ENCODE measurements at places on chromosomes 3 and 15. TPM values are rescaled to one million over a fixed set of nuclear protein-coding genes. Genes with fewer than 3 reads are reported as not detected.
A peak's percentile ranks its signal among the peaks of the same experiment; 100 is the strongest.

GRCh38 chr15:63483521-63484371, 20.6 kb upstream of the USP3 start:
- peaks cover 4% of the 10 kb centered on the region for H3K4me1 ChIP-seq
- no peak overlapping the region for H3K27ac ChIP-seq
- DNase-seq, result no peak
- H3K36me3 ChIP-seq, result no peaks in the 10 kb centered on the region
- H3K4me3 ChIP-seq, result no peak overlapping the region

- peaks cover 2% of the 10 kb centered on the region for H3K27me3 ChIP-seq
- H3K27ac ChIP-seq, result no peak overlapping the region
- H3K4me3 ChIP-seq, result no peak overlapping the region
- peaks cover 13% of the 10 kb centered on the region for H3K36me3 ChIP-seq
- H3K4me1 ChIP-seq, result peaks cover 2% of the 10 kb centered on the region
Measured at GRCh38 chr15:65096481-65097385, 18.3 kb downstream of the UBAP1L start.

DNA sequence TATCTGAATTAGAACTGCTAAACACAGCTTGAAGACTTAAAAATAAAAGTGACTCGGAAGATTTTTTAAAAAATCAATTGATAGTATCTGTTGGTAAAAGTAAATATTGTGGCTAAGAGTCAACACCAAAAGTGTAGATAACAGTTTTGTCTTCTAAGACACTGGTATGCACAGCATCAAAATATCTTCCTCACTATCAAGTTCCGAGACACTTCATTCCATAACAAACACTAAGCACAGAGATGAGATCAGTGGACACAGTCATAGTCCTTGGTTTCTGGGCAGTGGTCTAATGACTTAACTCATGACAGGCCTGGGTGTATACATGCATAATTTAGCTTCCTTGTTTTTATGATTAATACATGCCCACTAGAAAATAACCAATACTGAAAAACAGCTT, 63.2 kb downstream of the PXYLP1 start:
- no peak overlapping the region for H3K27ac ChIP-seq
- DNase-seq, result no peak
- no peaks in the 10 kb centered on the region for H3K27me3 ChIP-seq
- H3K4me3 ChIP-seq, result no peak overlapping the region
- H3K36me3 ChIP-seq, result peaks cover 13% of the 10 kb centered on the region

IL17RB gene
- total RNA-seq, result 10.9 TPM

DNA sequence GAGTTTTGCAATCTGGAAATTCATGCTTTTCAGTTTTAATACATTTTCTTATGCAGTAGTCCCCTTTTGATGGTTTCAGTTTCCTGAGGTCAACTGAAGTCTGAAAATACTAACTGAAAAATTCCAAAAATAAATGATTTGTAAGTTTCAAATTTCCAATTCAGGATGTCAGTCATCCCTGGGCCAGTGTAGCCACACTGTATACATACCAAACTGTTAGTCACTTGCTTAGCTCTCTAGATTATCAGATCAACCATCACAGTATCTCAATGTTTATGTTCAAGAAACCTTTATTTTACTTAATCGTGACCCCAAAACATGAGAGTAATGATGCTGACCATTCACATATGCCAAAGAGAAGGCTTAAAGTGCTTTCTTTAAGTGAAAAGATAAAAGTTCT, 715.5 kb downstream of the GBE1 start:
- no peak overlapping the region for H3K27ac ChIP-seq
- no peaks in the 10 kb centered on the region for H3K36me3 ChIP-seq
- no peaks in the 10 kb centered on the region for H3K27me3 ChIP-seq

GRCh38 chr3:150396491-150396890, 11.6 kb upstream of the TSC22D2 start:
- no peaks in the 10 kb centered on the region for H3K36me3 ChIP-seq
- no peak overlapping the region for H3K4me3 ChIP-seq
- H3K27ac ChIP-seq, result no peak overlapping the region

KBTBD8 gene
- 6.1 TPM for total RNA-seq

DNA sequence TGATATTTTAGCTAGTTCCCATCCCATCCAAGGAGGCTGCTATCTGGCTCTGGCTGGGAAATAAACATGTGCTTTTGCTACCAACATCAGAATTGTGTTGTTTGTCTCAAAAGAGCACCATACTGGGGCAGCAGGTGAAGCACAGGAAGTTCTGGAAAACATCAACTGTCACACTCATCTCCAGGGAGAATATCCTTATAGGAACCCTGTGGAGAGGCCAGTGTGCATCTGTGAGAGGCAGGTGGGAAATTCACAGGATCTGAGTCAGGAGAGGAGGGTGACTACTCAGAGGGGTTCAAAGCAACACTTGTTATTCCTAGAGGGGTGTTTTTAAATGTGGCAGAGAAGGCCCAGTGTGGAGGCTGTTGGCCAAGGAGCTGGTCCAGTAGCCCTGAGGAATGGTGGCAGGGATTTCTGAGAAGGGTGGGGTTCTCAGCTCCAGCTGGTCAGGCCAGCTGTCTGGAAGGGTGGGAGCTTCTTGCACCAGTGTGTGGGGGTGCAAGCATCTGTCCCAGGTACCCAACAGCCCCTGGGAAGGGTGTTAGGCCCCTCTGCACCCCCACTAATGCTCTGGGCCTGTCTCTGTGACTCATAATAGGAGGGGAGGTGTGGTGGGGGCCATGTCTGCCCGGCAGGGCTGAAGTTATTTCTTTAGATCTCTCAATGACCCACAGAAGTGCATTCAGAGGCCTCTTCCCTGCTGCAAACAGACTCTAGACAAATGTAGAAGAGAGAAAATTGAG, 28.7 kb downstream of the RPSA start:
- H3K36me3 ChIP-seq, result no peaks in the 10 kb centered on the region
- peak overlapping the region; percentile 44 for H3K27ac ChIP-seq
- H3K4me3 ChIP-seq, result no peak overlapping the region
- H3K27me3 ChIP-seq, result peaks cover 10% of the 10 kb centered on the region
- DNase-seq, result no peak
- no peaks in the 10 kb centered on the region for H3K4me1 ChIP-seq

CCDC80 gene
- 9.1 TPM for total RNA-seq

ESYT3 gene
- 3.5 TPM for total RNA-seq
